Dorsolateral prefrontal cortex (tissue), 122 donors: ENCODE measurements at places on chromosomes 4 and X. TPM values are rescaled to one million over a fixed set of nuclear protein-coding genes. Genes with fewer than 3 reads are reported as not detected.

DNA sequence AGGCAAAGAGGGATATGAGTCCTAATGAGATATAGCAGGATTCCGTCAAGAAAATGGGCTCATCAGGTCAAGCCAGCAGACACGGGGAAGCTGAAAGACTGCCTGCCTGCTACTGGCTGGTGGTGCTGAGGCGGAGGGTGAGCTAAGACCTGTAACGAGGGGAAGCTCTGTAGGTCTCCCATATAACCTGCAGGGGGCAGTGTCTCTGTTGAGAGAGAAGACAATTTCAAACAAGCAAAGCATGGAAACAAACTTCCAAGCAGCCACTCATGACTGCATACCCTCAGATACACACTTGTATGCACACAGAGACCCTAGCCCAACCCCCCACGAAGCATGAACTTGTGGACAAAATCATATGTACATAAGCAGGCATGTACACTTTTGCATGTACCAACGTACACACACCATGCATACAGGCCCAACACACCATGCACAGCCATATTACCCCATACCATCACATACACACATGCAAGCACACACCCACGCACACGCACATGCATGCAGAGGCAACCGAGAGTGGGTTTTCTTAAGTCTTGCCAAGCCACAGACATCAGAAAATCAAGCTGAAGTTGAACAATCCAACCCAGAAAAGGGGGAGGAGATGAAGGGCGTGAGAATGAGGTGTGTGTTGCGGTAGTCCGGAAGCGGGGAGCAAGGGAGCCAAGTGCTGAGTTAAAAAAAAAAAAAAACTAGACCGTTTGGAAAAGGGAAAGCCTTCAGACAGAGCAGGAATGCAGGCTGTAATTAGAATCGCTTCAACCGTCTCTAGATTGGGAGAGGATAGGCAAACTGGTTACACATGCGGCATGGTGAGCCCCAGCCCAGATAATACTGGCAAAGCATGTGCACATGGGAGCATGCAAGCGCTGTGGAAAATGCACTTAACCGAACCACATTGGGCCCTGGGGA is 71.0 kb downstream of the PJA1 start:
- DNase-seq, result no peak

DNA sequence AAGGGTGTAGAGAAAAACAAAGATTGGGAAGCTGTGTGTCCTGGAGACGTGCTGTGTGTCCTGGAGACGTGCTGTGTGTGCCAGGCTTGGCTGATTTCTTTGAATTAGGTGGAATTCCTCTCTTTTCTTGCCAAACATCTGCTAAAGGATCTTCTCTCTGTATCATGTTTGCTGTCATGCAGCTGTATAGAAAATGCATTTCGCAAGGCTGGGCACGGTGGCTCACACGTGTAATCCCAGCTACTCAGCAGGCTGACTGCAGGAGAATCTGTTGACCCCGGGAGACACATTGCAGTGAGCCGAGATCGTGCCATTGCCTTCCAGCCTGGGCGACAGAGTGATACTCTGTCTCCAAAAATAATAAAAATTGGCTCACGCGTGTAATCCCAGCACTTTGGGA is 187.0 kb downstream of the CRLF2 start:
- no peak for DNase-seq

GRCh38 chr4:121139533-121140222 is 24.4 kb downstream of the TNIP3 start:
- no peak for DNase-seq

GRCh38 chr4:122082661-122083060 is 69.5 kb upstream of the BLTP1 start:
- DNase-seq, result no peak

DNA sequence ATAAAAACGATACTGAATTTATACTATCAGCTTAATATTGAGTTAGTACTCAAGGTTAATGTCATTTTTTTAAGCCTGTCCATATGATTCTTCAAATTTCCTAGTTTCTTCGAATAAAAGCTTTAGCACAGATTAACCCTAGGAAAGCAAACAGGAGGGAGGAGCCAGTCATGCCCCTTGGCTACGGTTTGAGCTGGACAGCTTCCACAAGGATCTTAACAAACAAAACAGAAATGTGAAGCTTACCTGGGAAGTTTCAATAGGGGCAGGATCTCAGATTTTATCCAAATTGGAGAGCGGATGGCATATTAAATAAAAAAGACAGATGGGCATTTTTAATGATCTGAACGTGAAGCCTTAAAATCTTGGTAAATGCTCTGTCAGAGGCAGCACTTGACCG is 2.3 kb downstream of the NWD2 start:
- DNase-seq, result no peak

DNA sequence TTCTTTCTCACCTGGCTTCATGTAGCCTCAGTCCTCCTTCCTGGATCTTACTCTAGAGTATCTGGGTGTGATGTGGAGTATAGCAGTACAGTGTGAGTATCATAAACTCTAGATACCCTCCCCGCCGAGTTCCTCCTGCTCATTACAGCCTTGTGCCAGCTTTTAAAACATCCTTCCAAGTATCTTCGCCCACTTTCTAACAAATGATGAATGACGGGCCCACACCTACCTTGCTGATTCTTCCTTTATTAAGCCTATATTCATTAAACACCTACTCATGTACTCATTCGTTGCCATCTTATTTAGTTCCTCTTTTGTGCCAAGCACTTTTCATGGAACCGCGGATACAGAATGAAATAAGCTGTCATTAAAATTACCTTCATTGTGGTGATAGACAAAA is 1585.3 kb upstream of the TENM3 start:
- no peak for DNase-seq

- DNase-seq, result no peak
Measured at GRCh38 chr4:137471461-137471860, 60.8 kb downstream of the PCDH18 start.

DNA sequence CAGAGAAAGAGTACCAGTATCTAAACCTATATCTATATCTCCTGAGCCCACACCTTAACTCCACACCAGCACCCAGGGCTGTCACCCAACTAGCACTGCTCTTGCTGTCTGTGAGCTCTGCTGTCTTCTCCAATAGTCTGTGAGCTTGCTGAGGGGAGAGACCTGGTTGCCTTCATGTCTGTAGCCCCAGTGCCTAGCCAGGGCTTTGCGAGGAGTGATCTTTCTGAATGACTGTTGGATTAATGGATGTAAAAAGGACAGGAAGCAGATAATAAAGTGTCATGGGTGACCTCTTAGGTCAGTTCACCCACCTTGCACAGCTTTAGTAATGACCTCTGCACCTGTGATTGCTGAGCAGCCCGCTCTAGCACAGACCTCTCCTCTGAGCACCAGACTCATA is 30.5 kb downstream of the CNGA2 start:
- no peak for DNase-seq

DNA sequence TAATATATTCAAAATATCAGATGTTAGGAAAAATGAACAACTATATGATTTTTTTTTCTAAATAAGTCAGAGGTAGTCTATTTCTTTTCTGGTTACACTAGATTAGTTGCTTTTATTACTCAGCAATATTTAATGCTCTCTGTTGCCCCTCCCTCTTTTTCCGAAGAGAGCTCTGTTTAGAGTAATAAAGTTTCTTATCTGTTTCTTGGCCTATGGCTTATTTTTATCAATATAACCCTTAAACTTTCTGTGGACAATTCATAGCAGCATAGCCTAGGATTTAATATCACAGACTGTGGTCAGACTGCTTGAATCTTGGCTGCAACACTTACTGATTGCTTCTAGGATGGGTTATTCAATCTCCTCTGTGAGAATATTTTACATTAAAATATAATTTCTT is 2315.4 kb upstream of the AGA start:
- DNase-seq, result no peak

DNA sequence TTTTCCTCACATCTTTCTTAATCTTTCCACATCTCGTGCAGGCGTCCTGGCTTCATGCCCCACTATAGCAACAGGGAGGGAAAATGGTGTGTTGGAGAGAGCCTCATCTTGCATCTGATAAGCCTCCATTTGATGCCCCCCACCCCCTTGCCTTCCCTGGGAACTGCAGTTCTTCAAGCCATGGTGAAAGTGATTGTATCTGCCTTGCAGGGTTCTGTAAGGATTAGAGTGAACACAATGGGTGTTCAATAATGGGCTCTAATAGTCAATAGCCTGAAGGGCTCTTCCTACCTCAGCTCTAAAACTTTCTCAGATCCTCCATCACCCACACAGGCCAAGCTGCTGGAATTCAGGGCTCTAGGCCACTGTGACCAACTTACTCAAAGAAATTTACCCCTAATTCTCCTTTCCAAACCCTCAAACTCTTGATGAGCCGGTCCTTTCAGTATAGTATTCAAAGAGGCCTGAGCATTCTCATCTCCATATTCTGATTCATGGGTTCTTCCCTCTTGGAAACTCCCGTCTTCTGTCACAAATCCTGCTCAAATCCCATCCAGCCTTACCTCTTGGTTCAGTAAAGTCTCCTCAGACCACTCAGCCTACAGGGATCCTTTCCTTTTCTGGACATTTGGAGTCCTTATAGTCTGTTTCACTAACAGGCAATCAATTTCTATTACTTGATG is 128.3 kb upstream of the TRIM2 start:
- DNase-seq, result no peak

GRCh38 chr4:36786519-36786918 is 458.0 kb upstream of the NWD2 start:
- no peak for DNase-seq

- no peak for DNase-seq
Measured at GRCh38 chr4:38065900-38066299, 105.7 kb downstream of the PTTG2 start.

GRCh38 chr4:119100655-119101054 is 35.0 kb upstream of the MYOZ2 start:
- DNase-seq, result no peak

- no peak for DNase-seq
Measured at GRCh38 chr4:73885574-73886267, 16.5 kb downstream of the CXCL1 start.

GRCh38 chrX:129718676-129719075 is 20.1 kb upstream of the XPNPEP2 start:
- DNase-seq, result no peak

DNA sequence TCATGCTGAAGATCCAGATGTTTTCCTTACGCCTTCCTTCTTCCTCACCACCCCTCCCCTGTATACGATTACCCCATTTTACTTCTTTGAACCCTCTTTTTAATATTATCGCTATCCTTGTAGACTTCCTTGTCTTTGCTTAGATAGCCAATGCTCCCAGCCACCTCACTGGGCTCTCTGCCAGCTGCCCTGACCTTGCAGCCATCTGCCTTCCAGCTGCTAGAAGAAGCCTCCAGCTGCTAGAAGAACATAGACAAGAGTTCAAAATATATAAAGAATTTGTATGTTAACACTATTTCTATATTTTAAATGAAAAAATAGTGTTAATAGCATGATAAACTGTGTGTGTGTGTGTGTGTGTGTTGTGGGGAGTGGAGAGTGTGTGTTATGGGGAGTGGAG is 374.7 kb downstream of the ANKRD50 start:
- DNase-seq, result no peak

GRCh38 chr4:183686461-183686860 is 27.4 kb downstream of the TRAPPC11 start:
- DNase-seq, result no peak

- no peak for DNase-seq
Measured at GRCh38 chrX:9310616-9311015, 154.2 kb upstream of the TBL1X start.

DNA sequence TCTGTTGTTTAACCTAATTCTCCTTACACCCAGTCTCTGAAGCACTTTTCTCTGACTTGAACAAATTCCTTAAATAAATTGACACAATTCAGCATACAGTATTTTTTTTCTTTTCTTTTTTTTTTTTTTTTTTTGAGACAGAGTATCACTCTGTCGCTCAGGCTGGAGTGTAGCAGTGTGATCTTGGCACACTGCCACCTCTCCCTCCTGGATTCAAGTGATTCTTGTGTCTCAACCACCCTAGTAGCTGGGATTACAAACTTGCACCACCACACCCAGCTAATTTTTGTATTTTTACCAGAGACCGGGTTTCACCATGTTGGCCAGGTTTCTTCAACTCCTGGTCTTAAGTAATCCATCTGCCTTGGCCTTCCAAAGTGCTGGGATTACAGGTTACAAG is 1498.1 kb upstream of the PCDH10 start:
- DNase-seq, result no peak

DNA sequence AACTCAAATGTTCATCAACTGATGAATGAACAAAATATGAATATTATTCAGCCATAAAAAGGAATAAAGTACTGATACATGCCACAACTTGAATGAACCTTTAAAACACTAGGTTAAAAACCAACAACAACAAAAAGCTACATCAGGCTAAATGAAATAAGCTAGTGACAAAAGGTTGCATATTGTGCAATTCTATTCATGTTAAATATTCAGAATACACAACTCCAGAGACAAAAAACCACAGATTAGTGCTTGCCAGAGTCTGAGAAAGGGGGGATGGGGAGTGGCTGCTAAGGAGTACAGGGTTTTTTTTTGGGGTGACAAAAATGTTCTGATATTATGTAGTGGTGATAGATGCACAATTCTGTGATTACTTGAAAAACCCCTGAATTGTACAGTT is 58.5 kb downstream of the HAUS3 start:
- DNase-seq, result no peak

DNA sequence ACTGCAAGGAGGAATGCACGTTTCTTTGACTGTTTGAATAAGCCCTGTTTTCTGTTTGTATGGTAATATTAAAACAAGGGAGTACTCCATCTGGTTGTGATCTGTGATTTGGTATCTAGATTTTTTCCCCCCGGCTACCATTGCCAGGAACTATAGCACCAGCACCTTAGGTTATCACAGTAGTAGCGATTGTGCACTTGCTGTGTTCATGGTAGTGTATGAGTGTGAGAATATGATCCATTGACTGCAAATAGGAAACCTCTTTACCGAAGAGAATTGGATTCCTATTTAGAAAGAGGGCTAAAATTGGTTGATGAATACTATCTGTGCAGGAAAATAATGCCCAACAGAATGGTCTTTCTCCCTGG is 69.9 kb downstream of the LARP7 start:
- no peak for DNase-seq

- DNase-seq, result no peak
Measured at GRCh38 chr4:820230-821172, 5.4 kb downstream of the CPLX1 start.

- no peak for DNase-seq
Measured at GRCh38 chrX:110532581-110532931, 173.9 kb downstream of the RTL9 start.

TLR10 gene
- 2.3 TPM for total RNA-seq

JCHAIN gene
- not detected for total RNA-seq

GUCY1B1 gene
- 68.4 TPM for total RNA-seq

ZNF718 gene
- 17.9 TPM for total RNA-seq

DMRTC1 gene
- 4.6 TPM for total RNA-seq

AFP gene
- 0.28 TPM for total RNA-seq

MAP3K15 gene
- 0.29 TPM for total RNA-seq

PAGE2 gene
- total RNA-seq, result not detected

ZBTB49 gene
- total RNA-seq, result 7.0 TPM
